Upper lobe of right lung (tissue), 1 donor: ENCODE measurements at places on chromosomes 2 and 18. TPM values are rescaled to one million over a fixed set of nuclear protein-coding genes. Genes with fewer than 3 reads are reported as not detected.

DNA sequence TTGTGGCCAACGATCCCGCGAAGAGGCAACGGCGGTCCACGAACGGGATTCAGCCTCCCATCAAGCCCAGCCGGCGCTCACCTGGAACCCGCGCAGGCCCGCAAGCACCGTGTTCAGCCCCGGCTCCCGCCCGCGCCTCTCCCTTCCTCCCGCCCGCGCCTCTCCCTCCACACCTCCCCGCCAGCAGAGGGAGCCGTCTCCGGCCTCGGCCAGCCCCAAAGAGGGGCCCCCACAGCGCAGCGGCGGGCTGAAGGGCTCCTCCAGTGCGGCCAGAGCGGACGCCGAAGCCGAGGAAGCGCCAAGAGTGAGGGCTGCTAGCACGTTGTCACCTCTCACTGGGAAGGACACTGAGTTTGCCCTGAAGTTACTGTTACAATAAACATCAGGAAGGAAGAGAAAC is 55.3 kb upstream of the LAPTM4A start:
- peak overlapping the region; percentile 10 for H3K4me3 ChIP-seq
- H3K27ac ChIP-seq: no peak overlapping the region
- peak; percentile 78 for DNase-seq
- H3K4me1 ChIP-seq: no peaks in the 10 kb centered on the region

RAB6C gene
- total RNA-seq: not detected

OST4 gene
- 248 TPM for total RNA-seq

AOX1 gene
- total RNA-seq: 24.3 TPM

DNA sequence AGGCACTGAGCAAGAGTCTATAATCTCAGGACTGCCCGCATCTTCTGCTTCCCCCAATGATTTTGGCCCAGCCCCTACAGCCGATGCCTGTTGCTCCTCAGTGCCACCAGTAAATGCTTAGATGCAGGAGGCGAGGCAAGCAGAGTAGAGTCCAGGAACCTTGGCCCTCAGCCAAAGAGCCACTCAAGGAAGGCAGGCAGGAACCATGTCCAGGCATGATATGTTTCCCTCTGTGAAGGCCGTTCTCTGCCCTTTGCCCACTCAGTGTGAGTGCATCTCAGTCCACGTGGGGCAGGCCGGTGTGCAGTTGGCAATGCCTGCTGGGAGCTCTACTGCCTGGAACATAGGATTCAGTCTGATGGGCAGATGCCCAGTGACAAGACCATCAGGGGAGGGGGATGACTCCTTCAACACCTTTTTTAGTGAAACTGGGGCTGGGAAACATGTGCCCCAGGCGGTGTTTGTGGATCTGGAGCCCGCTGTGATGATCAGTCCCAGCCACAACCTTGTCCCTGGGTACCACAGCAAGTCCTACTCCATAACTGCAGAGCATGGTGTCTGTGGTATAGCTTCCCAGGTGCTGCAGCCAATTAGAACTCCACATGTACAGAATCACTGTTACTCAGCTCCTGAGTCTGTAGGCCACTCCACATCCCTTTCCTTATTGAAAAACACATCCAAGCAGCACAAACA is 9.7 kb upstream of the DNAJB2 start:
- peak; percentile 69 for DNase-seq
- no peak overlapping the region for H3K4me3 ChIP-seq
- H3K27me3 ChIP-seq: no peaks in the 10 kb centered on the region
- no peaks in the 10 kb centered on the region for H3K4me1 ChIP-seq

- H3K36me3 ChIP-seq: no peaks in the 10 kb centered on the region
- H3K27ac ChIP-seq: no peak overlapping the region
- H3K4me3 ChIP-seq: no peak overlapping the region
- H3K27me3 ChIP-seq: no peaks in the 10 kb centered on the region
- no peaks in the 10 kb centered on the region for H3K4me1 ChIP-seq
Observed at GRCh38 chr18:67151366-67151765, 365.2 kb downstream of the DSEL start.

DNA sequence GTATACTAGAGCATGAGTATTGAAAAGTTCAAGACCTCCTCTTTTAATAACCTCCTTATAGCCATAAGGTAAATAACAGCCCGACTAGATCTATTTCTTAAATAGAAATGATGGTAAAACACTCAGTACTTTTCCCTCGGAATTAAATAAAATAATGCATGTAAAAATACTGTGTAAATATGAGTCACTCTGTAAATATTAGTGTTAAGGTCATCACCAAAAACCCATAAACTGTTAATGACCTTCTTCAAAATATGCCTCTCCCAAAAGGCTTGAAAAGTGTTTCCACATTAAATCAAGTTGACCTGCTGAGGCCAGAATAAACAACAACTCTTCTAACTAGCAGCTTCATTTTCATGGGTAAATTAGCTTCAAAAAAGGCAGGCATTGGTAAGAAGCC is 25.3 kb upstream of the BZW1 start:
- H3K27ac ChIP-seq: no peak overlapping the region
- no peaks in the 10 kb centered on the region for H3K36me3 ChIP-seq
- H3K27me3 ChIP-seq: no peaks in the 10 kb centered on the region
- DNase-seq: no peak

RNASEH1 gene
- total RNA-seq: 18.6 TPM

NR4A2 gene
- 3.5 TPM for total RNA-seq

GRCh38 chr2:229003256-229003655 is 267.8 kb downstream of the PID1 start:
- DNase-seq: no peak
- no peaks in the 10 kb centered on the region for H3K4me1 ChIP-seq
- no peaks in the 10 kb centered on the region for H3K36me3 ChIP-seq
- no peaks in the 10 kb centered on the region for H3K27me3 ChIP-seq

DCDC2C gene
- total RNA-seq: not detected

HNRNPLL gene
- 56.8 TPM for total RNA-seq

- H3K4me1 ChIP-seq: no peaks in the 10 kb centered on the region
- H3K4me3 ChIP-seq: no peak overlapping the region
- DNase-seq: no peak
- no peaks in the 10 kb centered on the region for H3K36me3 ChIP-seq
- H3K27ac ChIP-seq: no peak overlapping the region
Observed at GRCh38 chr2:197878792-197879191, 74.4 kb downstream of the PLCL1 start.

MYOM1 gene
- 2.5 TPM for total RNA-seq

DNA sequence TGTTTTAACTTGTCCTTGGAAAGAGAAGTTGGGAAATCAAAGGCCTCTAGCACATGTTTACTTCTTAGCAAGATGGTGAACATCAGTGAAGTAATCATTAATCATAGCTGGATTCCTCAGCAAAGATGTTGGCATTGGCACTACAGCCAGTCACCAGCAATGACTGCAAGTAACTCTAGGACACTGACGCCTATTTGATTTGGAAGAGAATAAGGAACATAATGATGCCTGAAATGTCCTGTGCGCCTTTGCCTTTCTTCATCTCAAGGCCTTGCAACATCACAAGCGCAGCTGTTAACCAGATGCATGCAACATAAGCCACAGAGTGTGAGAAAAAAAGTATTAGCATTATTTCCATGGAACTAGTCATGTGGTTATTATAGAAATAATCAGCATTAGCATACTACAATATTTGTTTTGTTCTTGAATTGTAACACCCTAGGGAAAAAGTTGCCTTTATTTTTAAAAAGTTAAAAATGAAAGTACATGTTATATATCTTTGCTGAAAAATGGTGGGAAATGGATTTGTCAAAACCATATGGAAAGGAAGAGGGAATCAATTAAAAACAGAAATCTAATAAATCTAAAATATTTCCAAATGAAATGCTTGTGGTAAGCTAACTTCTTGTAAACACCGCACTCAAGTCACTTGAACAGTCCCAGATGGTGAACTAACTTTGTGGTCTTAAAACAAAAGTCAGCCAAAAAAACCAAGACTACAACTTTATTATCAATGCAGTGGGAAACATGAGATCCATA is 55.6 kb downstream of the THADA start:
- H3K4me3 ChIP-seq: no peak overlapping the region
- H3K36me3 ChIP-seq: no peaks in the 10 kb centered on the region
- peaks cover 11% of the 10 kb centered on the region for H3K4me1 ChIP-seq
- peak overlapping the region; percentile 65 for H3K27ac ChIP-seq

DNA sequence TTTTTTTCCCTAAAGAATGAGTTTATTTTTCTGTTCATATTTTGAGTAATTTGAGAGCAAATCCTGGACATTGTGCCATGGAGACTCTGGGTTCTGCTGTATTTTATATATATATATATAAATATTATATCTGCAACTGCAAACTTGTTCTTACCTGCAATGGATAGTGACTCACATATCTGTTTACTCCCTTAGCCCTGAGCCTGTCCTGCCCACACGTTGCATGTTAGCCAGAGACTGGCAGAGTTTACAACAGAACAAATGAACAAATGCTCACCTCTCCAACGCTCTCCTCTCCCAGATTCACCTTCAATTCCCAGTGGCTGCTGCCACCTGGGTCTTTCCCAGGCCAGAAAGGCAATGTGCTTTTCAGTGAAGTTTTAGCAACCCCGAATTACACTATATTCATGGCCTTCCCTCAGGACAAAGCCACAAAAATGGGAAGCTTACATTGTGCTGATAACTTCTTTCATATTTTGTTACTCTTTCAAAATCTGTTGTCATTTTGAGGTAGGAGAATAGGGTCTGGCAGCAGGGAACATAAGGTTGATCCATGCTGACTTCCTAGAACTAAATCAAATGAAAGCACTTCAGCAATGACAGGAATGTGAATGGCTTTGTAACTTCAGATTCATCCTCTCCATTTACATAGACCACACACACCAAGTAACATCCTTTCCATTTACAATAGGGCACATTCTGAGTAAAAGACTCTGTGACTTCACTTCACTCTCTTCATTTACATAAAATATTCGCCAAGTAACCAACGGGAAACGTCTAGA is 105.4 kb upstream of the FAM110C start:
- no peak overlapping the region for H3K27ac ChIP-seq
- no peak for DNase-seq
- H3K4me3 ChIP-seq: no peak overlapping the region
- no peaks in the 10 kb centered on the region for H3K4me1 ChIP-seq
- H3K27me3 ChIP-seq: no peaks in the 10 kb centered on the region

DNA sequence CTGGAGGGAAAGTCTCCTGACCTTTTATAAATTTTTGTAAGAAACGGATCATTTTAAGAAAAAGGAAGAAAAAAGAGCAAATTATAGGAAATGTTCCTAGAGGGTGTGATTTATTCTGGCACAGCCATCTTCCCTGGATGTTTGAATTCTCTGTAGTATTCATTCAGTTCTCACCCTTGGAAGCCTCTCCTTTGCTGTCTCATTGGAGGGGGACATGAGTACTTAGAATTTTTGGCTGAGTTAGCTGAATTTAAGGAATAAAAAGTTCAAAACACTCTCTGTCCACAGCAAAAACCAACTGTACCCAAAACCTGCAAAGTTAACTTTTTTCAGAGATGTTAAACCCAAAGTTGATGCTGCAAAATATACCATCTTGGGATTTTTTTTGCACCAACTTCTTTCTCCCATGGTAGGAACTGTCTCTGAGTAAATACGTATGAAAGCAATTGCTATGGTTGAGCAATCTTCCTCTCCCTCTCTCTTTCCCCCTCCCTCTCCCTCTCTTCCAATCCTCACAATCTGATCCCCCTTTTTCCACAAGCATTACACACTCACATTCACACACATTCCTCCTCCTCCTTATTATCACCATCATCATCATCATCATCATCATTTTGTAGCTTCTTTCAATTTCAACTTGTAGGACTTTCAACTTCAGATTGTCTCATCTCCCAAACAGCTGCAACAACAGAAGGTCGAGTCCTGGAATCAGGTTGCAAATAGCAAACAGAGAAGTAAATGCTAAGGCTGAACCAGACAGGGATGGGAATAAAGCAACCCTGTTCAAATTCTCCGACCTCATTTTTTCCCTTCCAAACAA is 183.7 kb downstream of the GFPT1 start:
- no peaks in the 10 kb centered on the region for H3K27me3 ChIP-seq
- H3K4me1 ChIP-seq: peaks cover 3% of the 10 kb centered on the region
- H3K36me3 ChIP-seq: no peaks in the 10 kb centered on the region
- H3K27ac ChIP-seq: no peak overlapping the region
- H3K4me3 ChIP-seq: no peak overlapping the region

FASTKD1 gene
- 31.2 TPM for total RNA-seq

GRCh38 chr2:153235516-153235915 is 243.0 kb downstream of the RPRM start:
- no peak overlapping the region for H3K4me3 ChIP-seq
- DNase-seq: no peak
- no peaks in the 10 kb centered on the region for H3K27me3 ChIP-seq
- H3K4me1 ChIP-seq: no peaks in the 10 kb centered on the region

RFX8 gene
- total RNA-seq: not detected

- H3K27ac ChIP-seq: no peak overlapping the region
- DNase-seq: no peak
- H3K4me3 ChIP-seq: no peak overlapping the region
- H3K27me3 ChIP-seq: no peaks in the 10 kb centered on the region
Observed at GRCh38 chr2:162915858-162916257, 77.3 kb upstream of the KCNH7 start.

- no peak overlapping the region for H3K4me3 ChIP-seq
- no peaks in the 10 kb centered on the region for H3K27me3 ChIP-seq
- no peaks in the 10 kb centered on the region for H3K36me3 ChIP-seq
- no peak for DNase-seq
Observed at GRCh38 chr18:49082714-49083688, 132.2 kb upstream of the SMAD7 start.

NAGK gene
- total RNA-seq: 126 TPM

DNA sequence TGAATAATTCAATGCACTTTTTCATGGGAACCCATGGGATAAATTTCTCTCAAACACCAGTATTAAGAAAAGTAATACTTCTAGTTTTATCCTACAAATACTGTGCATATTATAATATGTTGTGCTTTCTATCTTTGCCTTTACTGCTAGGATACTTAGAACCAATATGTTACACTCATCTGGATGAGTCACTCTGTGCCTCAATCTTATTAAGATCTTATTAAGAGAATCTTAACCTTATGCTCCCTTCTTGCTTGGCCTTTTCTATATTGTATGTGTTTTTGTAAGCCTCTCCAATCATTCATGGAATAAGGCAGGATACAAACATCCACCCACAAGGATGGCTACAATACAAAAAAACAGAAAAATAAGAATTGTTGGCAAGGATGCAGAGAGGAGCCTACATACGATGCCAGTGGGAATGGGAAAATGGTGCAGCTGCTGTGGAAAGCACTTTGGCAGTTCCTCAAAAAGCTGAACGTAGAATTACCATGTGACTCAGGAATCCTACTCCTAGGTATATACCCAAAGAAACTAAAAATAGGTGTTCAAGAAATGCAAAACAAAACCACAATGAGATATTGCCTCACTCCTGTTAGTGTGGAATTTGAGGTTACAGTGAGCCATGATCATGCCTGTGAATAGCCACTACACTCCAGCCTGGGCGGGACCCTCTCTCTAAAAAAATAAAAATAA is 10.7 kb upstream of the TWSG1 start:
- no peak overlapping the region for H3K27ac ChIP-seq
- no peak for DNase-seq
- H3K4me3 ChIP-seq: no peak overlapping the region
- no peaks in the 10 kb centered on the region for H3K27me3 ChIP-seq

C2orf76 gene
- total RNA-seq: 11.8 TPM

DNA sequence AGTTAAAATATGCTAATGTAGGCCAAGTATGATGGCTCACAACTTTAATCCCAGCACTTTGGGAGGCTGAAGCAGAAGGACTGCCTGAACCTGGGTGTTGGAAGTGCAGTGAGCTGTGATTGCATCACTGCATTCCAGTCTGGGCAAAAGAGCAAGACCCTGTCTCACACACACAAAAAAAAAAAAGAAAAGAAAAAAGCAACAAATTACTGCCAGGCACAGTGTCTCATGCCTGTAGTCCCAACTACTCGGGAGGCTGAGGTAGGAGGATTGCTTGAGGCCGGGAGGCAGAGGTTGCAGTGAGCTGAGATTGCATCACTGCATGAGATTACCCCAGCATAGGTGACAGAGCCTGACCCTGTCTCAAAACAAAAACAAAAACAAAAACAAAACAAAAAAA is 110.6 kb downstream of the PRELID3A start:
- H3K27me3 ChIP-seq: no peaks in the 10 kb centered on the region
- H3K36me3 ChIP-seq: no peaks in the 10 kb centered on the region
- H3K4me1 ChIP-seq: peaks cover 16% of the 10 kb centered on the region
- no peak for DNase-seq
- no peak overlapping the region for H3K4me3 ChIP-seq
- H3K27ac ChIP-seq: no peak overlapping the region
